ENCODE measurements at places on chromosomes 5 and 9. TPM values are rescaled to one million over a fixed set of nuclear protein-coding genes. Genes with fewer than 3 reads are reported as not detected.
A peak's percentile ranks its signal among the peaks of the same experiment; 100 is the strongest.

TLX3 gene
- not detected for total RNA-seq

ADAMTS2 gene
- total RNA-seq, result 33.2 TPM

DNA sequence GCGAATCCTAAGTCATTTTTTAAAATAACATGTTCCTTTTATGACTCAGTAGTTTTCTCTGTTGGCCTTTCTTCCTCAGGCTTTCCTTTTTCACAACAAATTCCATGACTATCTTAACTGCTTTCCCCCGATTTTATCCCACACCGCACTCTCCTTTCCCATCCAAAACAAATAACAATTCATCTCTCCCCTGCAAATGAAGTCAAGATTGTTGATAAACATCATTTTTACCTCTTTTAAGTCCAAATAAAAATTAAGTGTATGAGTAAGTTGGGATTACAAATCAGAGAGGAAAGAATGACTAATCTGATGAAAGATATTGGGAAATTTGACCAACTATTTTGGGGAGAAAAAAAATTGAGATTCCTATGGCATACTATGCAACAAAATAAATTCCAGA is 47.3 kb downstream of the SEC61B start:
- H3K4me3 ChIP-seq, result no peak overlapping the region
- no peaks in the 10 kb centered on the region for H3K36me3 ChIP-seq
- H3K4me1 ChIP-seq, result peaks cover 6% of the 10 kb centered on the region
- no peak overlapping the region for H3K27ac ChIP-seq
- no peak for DNase-seq

DNA sequence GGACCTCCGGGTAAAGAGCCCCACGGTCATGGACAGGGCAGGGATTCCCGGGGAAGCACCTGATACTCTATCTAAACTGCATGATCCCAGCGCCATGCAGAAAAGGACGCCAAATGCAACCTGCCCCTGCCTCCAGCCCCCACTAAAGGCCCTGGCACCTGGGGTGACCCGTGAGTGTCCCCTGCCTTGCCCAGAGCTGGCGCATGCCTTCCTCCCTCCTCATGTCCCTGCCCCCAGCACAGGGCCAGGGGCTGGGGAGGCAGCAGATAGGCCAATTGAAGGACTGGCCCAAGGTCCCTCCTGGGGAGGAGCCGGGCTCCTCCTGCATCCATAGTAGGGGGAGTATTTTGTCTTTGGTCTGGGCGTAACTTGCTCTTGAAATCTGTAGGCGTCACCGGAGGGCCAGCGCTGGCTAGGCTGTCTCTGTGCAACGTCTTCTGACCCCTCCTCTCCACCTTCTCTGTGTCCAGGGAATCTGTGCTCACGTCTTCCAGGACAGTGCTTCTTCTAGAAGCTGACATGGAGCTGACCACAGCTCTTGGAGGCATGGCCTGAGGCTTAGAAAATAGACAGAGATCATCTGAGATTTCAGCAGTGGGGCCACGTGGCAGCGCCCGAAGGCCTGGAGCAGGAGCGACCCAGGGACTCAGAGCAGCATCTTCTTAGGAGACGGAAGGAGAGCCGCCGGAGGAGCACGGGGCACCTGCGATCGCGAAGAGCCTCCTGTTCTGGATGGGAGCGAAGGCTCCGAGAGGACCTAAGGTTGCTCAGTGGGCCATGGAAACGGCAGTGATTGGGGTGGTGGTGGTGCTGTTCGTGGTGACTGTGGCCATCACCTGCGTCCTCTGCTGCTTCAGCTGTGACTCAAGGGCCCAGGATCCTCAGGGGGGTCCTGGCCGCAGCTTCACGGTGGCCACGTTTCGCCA is 660 bp downstream of the SPAAR start:
- peak overlapping the region; percentile 93 for H3K27ac ChIP-seq
- H3K27me3 ChIP-seq, result no peaks in the 10 kb centered on the region
- no peak for DNase-seq
- no peaks in the 10 kb centered on the region for H3K36me3 ChIP-seq
- H3K4me1 ChIP-seq, result peaks cover 59% of the 10 kb centered on the region

GRCh38 chr5:53557386-53557785 is 3.1 kb upstream of the NDUFS4 start:
- no peaks in the 10 kb centered on the region for H3K27me3 ChIP-seq
- H3K4me1 ChIP-seq, result peaks cover 16% of the 10 kb centered on the region
- DNase-seq, result no peak
- no peak overlapping the region for H3K4me3 ChIP-seq

DNA sequence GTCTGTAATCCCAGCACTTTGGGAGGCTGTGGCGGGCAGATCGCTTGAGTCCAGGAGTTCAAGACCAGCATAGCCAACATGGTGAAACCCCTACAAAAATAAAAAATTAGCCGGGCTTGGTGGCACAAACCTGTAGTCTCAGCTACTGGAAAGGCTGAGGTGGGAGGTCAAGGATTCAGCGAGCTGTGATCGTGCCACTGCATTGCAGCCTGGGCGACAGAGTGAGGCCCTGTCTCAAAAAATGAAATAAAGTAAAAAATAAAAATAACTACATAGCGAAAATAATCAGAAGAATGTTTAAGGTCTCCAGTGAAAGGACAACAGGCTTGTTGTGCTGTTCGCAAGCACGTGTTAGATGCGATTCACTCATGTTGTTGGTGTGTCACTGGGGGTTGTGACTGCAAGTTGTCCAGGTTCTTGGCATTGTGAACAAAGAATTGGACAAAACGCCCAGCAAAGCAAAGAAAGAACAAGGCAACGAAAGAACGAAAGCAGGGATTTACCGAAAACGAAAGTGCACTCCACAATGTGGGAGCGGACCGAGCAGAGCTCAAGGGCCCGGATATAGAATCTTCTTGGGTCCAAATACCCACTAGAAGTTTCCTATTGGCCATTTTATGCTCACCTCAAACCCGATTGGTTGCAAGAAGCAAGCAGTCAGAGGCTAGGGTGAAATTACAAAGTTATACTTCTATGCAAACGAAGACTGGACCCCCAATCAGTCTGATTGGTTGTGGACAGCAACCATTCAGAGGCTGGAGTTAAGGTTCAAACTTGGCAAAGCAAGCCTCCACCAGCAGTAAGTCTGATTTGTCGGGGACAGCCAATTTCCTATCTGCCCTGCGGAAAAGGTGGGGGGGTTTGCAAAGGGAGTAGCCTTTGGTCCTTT is 844 bp upstream of the MCCC2 start:
- no peaks in the 10 kb centered on the region for H3K27me3 ChIP-seq
- H3K4me1 ChIP-seq, result no peaks in the 10 kb centered on the region
- H3K4me3 ChIP-seq, result peak overlapping the region; percentile 76
- H3K27ac ChIP-seq, result peak overlapping the region; percentile 78

- no peak for DNase-seq
- H3K4me1 ChIP-seq, result peaks cover 4% of the 10 kb centered on the region
- no peak overlapping the region for H3K27ac ChIP-seq
- no peaks in the 10 kb centered on the region for H3K27me3 ChIP-seq
- H3K36me3 ChIP-seq, result peaks cover 18% of the 10 kb centered on the region
Measured at GRCh38 chr9:91328186-91328585, 33.5 kb downstream of the AUH start.

GRCh38 chr9:85484235-85484634 is 257.5 kb downstream of the AGTPBP1 start:
- no peaks in the 10 kb centered on the region for H3K4me1 ChIP-seq
- no peaks in the 10 kb centered on the region for H3K27me3 ChIP-seq
- no peak overlapping the region for H3K27ac ChIP-seq
- no peak for DNase-seq
- H3K36me3 ChIP-seq, result no peaks in the 10 kb centered on the region
- H3K4me3 ChIP-seq, result no peak overlapping the region

DNA sequence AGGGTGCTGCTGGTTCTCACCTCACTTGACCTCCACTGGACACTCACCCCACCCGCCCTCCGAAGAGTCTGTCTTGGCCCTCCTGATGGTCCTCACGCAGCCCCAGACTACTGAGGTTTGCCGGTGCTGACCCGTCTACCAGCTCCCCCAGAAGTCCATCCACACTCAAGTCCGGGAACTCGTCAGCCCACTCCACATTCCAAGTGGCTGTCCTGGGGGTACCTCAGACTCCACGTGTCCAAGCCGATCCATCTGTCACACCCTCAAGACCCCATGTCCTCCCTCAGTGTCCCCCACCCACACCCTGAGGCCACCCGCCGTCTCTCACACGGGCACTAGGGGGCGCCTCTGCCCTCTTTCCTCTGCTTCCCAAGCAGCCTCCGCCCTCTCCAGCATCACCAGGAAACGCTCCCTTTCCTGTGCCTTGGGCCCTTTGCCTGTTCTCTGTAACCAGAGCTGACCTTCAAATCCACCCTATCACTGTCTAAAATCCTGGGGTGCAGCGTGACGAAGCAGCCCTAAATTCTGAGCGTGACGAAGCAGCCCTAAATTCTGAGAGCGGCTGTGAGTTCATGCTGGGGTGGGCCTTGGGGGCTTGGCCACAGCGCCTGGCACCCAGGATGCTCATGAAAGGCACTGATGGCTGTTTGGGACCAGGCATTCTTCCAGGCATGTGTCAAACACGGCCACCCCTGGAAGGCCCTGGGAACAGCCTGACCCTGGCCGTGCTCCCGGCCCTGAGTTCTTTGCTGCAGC is 95.7 kb downstream of the KCNT1 start:
- no peaks in the 10 kb centered on the region for H3K36me3 ChIP-seq
- no peak overlapping the region for H3K4me3 ChIP-seq
- H3K27ac ChIP-seq, result no peak overlapping the region
- DNase-seq, result no peak

GRCh38 chr5:135930949-135931295 is 23.9 kb downstream of the LECT2 start:
- no peak overlapping the region for H3K4me3 ChIP-seq
- no peaks in the 10 kb centered on the region for H3K36me3 ChIP-seq
- no peak for DNase-seq

DNA sequence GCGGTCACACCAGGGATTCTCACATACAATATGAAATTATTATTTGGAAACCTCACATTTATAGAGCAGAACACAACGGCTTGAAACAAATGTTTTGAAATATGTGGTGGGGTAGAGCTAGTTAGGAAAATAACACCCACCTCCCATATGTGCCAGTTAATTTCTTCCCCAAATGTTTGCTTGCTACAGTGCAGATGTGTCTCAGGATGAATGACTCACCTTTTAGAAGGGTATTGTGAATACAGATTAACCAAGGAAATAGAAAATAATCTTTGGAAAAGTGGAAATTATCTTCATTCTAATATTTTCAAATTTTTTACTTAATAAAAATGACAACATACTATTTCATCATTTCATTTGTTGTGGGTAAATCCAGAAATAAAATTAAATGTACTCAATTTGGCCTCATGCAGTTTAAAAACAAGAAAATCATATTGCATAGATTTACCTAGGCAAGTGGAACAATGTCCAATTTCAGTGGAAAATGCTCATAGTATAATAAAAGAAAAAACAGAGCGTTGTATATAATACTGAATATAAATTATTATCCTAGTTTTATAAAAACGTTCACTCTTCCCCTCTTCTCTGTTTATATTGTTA is 39.3 kb upstream of the RICTOR start:
- no peak overlapping the region for H3K27ac ChIP-seq
- no peak overlapping the region for H3K4me3 ChIP-seq
- DNase-seq, result no peak

DNA sequence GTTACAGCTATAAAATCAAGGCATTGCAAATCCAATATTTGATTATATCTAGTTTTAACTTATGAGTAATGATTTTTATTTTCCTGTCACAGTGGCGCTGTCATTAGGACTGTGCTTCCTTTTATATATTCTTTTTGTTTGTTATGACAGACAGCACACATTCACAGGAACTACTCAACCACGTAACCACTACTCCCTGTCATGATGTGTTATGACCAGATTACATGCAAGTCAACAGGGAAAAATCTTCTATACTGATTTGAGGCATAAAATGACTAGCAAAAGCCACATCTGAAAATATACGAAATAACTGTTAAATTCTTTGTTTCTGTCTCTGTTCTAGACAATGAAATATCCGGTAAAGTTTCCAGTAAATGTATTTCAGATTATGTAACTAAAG is 25.4 kb downstream of the SREK1 start:
- DNase-seq, result no peak
- H3K4me3 ChIP-seq, result no peak overlapping the region
- no peak overlapping the region for H3K27ac ChIP-seq

- DNase-seq, result no peak
- no peak overlapping the region for H3K4me3 ChIP-seq
- H3K27ac ChIP-seq, result no peak overlapping the region
- H3K36me3 ChIP-seq, result no peaks in the 10 kb centered on the region
- H3K4me1 ChIP-seq, result no peaks in the 10 kb centered on the region
Measured at GRCh38 chr5:175351126-175351525, 92.9 kb downstream of the DRD1 start.

- H3K36me3 ChIP-seq, result no peaks in the 10 kb centered on the region
- no peaks in the 10 kb centered on the region for H3K4me1 ChIP-seq
- peak overlapping the region; percentile 7 for H3K4me3 ChIP-seq
- H3K27me3 ChIP-seq, result no peaks in the 10 kb centered on the region
Measured at GRCh38 chr9:91933556-91934352, 16.3 kb downstream of the ROR2 start.

DNA sequence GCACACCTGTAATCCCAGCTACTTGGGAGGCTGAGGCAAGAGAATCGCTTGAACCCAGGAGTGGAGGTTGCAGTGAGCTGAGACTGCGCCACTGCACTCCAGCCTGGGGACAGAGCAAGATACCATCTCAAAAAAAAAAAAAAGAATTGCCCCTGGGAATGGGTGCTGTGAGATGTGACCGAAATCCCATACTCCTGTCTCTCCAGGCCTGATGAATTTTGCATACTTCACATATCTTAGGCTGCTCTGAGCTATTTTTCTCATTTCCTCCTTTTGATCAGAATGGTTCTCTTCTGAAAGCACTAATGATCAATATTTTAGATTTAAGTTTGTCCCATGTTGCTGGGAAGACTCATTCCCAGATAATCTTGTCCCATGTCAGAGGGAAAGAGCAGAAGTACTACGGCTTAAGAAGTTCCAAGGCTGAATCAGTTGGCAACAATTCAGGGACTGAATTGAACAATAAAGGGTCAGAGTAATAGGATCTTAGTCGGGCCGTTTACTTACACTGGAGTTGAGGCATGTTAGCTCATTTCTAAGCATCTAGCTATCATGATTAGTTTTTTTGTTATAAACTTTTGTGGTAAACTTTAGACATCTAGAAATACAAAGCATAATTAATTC is 44.2 kb upstream of the TENT2 start:
- no peak overlapping the region for H3K27ac ChIP-seq
- H3K4me3 ChIP-seq, result no peak overlapping the region
- DNase-seq, result no peak
- no peaks in the 10 kb centered on the region for H3K36me3 ChIP-seq

DNA sequence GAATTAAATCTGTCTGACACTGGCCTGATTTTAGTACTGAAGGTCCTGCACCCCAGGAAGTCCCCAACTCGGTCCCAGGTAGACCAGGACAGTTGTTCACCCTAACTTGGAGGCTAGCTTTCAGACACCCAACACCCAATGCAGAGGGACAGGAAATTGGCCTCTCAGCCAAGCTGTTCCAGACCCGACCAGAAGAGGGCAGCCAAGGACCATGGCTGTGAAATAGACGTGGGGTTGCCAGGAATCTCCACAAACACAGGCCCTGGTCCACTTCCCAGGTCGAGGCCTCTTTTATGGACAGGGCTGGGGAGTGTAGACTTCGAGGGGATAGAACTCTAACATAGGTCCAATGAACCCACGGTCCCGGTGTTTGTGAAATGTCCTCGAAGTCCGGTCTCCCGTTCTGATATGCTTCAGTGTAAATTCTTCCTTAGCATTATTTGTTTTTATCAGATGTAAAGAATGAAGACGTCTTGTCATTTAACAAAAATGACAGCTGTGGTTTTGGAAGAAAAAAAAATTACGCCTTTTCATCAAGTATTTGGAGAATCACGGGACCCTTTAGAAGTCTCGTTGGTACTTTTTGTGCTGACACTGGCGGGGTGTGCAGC is 260.3 kb upstream of the ADAMTS16 start:
- no peak overlapping the region for H3K27ac ChIP-seq
- peak; percentile 92 for DNase-seq
- H3K36me3 ChIP-seq, result no peaks in the 10 kb centered on the region
- H3K27me3 ChIP-seq, result peaks cover 2% of the 10 kb centered on the region
- peaks cover 6% of the 10 kb centered on the region for H3K4me1 ChIP-seq
